ENCODE measurements at places on chromosomes 4 and X. TPM values are rescaled to one million over a fixed set of nuclear protein-coding genes. Genes with fewer than 3 reads are reported as not detected.

The CXorf49 gene
- not detected for total RNA-seq

The DMRTC1B gene
- total RNA-seq: not detected

The CTAG1A gene
- total RNA-seq: not detected

DNA sequence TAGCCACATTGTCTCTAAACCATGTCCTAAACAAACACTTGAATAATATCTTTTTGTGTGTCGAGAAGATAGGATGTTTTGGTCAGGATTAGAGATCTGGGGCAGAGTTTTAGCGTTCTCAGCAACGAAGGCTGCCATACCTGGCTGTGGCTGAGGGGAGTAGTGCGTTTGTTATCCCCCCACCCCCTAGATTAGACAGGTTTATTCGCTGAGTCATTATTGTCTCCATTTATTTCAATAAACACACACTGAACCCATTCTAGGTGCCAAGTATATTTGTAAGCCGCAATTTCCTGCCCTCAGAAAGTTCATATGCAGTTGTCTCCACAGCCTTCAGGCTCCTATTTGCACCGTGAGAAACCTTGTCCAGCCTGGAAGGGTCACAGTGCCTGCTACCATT, 1684.8 kb upstream of the TENM3 start:
- no peak for DNase-seq

DNA sequence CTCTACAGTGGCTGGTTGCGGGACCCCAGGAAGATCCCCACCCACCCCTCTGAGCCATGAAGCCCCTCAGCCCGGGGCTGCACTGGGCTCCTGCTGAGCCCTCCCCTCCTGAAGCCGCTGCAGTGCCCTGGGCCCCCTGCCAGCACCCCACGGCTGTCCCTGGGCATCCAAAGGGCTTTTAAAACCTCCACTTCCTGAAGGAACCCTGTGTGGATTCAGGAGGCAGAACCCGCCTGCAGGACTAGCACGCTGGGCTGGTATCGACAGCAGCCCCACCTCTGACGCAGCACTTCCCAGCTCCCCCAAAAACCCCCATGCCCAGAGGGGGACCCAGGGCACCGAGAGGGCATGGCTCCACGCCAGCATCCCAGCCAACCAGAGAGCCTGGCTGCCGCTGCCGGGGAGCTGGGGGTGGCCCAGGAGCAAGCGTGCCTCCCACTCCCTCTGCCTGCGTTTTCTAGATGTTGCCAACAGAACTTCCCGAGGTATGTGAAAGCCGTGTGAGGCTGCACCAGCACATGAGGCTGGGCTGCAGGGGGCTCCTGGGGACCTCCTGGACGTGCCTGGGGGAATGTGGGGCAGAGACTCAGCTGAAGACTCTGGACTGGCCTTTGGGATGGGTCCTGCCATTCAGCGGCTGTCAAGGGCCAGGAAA, 6.3 kb downstream of the MXD4 start:
- DNase-seq: no peak

- no peak for DNase-seq
Observed at GRCh38 chrX:103310555-103311398, at the start of gene BEX2. Gene BEX2 (minus strand): TSS chrX:103310990. CDS start chrX:103309976, 1,014 bp downstream.

GRCh38 chr4:31411565-31411964, 691.4 kb downstream of the PCDH7 start:
- no peak for DNase-seq

- no peak for DNase-seq
Observed at GRCh38 chr4:177478496-177478895, 36.3 kb upstream of the AGA start.

DNA sequence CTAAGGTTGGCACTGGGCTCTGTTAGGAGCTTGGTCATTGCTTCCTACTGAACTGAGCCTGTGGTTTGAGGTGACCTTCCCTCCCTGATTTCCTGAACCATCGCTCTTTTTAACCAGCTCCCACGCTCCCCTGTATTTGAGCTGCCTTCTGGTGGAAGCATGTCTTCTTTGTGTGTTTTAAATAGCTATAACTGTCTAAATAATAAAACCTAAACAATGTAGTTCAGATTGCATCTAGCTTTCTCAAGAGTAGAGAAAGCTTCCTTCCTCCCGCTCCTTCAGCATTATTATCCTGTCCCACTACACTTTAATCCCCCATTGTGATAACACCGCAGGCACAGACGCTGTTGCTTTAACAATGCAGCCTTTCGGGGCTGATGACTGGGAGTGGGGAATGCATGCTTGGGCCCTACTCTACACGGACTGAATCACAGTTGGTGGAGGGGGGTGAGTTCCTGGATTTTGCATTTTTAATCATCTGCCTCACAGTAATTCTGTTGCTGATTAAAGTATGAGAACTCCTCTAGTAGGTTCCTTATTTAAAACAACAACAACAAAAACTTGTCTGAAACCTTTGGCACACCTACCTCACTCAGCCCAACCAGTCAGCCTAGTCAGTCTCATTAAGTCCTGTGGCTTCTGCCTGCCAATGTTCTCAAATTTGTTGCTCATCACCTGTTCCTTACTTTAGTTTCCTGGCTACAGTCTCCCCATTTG, 6.6 kb downstream of the SMS start:
- no peak for DNase-seq

- DNase-seq: no peak
Observed at GRCh38 chr4:89308161-89308500, 531 bp upstream of the GPRIN3 start.

DNA sequence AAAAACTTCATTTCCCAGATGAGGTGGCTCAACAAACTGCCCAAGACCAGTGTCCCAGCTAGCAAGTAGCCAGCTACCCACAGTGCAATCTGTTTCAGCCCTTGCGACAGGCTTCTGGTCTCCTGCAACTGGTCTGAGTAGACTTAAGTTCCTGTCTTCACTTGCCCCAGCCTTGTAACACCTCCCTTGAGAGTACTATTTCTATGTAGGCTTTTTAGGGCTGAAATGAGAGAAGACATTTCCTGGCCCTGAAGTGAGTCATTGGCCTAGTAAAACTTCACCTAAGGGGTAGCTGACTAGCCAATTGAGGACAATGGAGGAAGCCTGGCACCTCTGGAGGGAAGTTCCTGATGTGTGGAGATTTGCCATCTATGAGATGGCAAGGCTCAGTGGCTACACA, 80.1 kb upstream of the STIM2 start:
- DNase-seq: no peak

GRCh38 chr4:16034010-16034748, 49.6 kb downstream of the PROM1 start:
- DNase-seq: no peak

GRCh38 chrX:47836164-47837072, at the start of gene ZNF81:
Gene ZNF81 (plus strand): TSS chrX:47836902. CDS start chrX:47846268, 9,366 bp downstream.
- DNase-seq: peak; percentile 95

- no peak for DNase-seq
Observed at GRCh38 chr4:15164571-15164970, 162.3 kb downstream of the CPEB2 start.

- DNase-seq: no peak
Observed at GRCh38 chr4:165631912-165632311, 241.1 kb upstream of the TLL1 start.

Data from mesenteric fat pad (tissue), 1 donor.